ENCODE measurements at places on chromosomes 12 and 14.

- DNase-seq: peak; percentile 72
These were observed 25.5 kb upstream of the DTX1 start for GRCh38 chr12:113030875-113031525.

- DNase-seq: peak; percentile 61
These were observed 58.9 kb upstream of the FBXO33 start for GRCh38 chr14:39491134-39491571.

DNA sequence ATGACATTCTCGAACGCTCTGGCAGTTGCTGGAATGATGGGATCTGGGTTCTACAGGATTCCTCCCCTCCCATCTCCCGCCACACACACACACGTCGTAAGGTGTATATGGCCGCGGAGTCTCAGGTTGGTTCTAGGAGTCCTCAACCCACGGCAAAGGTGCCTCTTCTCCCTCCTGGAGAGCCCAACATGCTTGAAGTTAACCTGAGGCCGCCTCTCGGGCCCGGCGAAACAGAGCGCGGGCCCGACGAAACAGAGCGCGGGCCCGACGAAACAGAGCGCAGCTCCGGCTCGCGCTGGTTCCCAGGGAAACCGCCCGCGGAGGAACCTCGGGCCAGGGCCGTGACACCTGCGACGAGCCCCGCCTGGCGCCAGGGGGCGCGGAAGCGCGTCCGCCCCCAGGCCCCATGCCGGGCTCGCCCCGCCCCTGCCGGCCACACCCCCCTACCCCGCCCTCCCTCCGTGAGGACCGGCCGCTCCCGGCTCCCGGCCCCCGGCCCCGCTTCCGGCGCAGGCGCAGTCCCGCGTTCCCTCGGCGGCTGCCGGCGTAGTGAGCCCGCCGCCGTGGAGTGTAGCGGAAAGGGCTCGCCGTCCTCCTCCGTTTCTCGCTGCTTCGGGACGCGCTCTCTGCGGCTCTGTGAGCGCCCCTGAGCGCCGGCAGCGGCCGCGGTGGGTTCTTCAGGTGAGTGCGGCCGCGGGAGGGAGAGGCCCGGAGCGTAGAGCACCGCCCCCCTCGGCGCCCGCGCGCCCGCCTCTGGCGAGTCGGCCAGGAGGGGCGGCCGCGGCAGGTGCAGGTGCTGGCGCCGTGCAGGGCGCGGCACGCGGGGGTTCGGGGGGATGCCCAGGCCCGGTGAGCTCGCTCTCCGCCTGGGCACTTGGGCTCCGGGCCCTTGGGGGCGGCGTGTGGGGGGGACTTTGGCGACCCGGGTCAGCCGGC, at the start of gene RAB3IP:
Gene RAB3IP (plus strand): TSS at position 510 of the 936 bp plus-strand sequence. CDS start 16,549 bp downstream, outside the sequence.
- peak; percentile 85 for DNase-seq

- no peak for DNase-seq
These were observed 76.2 kb downstream of the PDZRN4 start for GRCh38 chr12:41264281-41264680.

DNA sequence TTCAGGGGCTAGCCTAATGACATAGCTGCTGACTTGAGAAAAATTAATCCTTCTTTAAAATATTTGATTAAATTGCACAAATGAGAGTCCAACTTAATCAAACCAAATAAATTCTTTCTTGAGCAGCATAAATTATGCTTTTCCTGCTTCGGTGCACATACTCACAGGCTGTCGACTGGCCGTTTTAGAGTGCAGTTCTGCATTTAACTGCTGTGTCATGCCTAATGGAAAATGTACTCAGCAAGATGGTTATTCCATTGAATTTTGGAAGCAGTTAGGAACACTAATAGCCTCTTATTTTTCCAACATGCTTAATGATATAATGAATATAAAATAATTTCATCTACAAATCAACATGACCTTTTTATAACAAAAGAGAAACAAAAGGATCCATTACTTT, 266.1 kb upstream of the LRIG3 start:
- DNase-seq: no peak

DNA sequence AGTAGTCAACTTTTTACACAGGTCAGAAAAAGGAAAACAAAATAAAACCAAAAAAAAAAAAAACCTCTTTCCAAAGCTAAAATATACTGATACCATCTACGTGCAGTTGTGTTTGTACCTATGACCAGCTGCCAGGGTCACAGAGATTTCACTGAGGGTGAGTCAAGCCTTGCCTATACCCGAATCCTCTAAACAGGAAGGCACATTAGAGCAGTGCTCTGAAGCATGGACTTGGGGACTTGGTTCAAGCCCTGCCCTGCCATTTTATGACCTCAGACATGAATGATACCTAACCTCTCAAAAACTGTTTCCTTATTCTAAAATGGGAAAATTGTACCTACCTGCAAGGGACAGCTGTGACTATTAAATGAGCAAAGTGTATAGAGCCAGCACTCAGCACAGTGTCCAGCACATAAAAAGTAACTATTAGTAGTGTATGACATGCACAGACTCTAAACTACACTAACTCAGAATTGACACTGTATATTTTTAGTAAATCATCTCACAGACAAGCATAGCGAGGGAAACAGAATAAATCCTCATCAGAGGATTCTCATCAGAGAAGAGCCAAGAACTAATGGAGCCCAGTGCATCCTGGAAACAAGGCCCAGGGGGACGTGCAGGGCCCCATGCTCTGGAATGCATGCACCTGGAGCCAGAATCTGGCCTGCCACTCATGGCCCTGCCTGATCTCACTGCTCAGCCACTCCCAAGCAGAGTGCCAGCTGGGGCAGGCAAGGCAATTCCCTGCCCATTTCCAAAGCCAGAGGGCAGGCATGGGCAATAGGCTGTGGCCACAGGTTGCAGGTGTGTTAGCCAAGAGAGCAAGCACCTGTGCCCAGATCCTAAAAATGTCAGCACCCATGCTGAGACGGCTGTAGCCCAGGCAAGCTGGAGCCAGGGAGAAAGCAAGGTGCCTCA, 57.0 kb downstream of the NT5DC3 start:
- DNase-seq: no peak

DNA sequence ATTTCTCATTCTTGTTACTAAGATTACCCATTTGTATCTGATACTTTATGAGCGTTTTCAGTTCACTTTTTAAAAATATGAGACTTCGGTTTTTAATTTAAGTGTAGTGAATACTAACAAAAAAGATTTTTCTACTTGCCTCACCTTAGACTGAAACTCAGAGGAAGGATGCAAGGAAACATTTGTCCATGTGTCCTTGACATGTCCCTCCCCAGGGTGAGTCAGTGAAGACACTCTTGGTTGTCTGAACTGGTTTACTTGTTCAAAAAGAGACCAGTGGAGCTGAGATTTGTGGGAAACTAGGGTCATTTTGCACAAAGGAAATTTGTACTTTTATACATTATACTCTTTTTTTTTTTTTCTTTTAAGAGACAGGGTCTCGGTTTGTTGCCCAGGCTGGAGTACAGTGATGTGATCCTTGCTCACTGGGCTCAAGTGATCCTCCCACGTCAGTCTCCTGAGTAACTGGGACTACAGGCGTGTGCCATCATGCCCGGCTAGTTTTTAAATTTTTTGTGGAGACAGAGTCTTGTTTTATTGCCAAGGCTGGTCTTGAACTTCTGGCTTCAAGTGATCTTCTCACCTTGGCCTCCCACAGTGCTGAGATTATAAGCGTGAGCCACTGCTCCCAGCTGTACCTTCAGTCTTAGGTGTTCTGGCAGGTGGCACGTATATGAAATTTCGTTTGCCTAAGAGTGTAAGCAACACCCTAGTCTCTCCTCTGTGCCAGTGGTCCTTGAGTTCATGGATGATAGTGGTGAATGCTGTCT, 56.7 kb downstream of the PPFIBP1 start:
- no peak for DNase-seq
